Mammary epithelial cell (primary cell): ENCODE measurements at places on chromosomes 1 and 21.

DNA sequence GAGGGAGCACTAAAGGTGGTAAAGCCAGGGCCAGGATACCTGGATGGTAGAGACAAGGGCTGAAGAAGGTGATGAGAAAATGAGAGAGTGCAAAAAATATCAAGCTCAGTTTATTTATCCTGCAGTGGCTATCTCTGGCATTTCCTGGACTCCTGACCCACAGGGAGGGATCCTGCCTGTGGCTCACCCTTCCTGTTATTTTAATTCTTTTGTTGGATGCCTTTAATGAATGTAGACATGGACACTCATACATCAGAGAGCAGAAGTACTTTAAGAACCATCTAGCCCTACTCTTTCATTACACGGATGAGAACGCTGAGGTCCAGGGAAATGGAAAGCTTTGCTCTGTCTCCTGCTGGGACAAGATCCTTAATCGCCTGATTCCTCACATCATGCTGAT is 20.6 kb downstream of the JUN start:
- DNase-seq: peak; percentile 52

- no peak for DNase-seq
Observed at GRCh38 chr1:33758698-33759097, 105.2 kb upstream of the HMGB4 start.

- peak; percentile 82 for DNase-seq
Observed at GRCh38 chr1:39391691-39392679, 99.5 kb upstream of the BMP8A start.

- DNase-seq: no peak
Observed at GRCh38 chr1:115671176-115671934, 29.6 kb downstream of the VANGL1 start.

DNA sequence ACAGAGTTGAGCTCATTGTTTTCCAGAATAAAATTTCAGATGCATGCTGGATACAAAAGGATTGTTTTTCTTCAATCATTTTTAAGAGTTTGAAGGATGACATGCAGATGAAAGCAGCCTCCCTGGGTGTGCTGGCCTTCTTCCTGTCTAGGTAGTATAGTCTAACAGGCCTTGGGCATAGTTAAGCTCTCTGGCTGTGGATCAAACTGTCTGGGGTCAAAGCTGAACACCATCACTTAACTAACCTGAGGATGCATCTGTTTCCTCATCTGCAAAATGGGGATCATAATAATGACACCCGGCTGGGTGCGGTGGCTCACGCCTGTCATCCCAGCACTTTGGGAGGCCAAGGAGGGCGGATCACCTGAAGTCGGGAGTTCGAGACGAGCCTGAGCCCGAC is 6.0 kb upstream of the TIE1 start:
- no peak for DNase-seq

DNA sequence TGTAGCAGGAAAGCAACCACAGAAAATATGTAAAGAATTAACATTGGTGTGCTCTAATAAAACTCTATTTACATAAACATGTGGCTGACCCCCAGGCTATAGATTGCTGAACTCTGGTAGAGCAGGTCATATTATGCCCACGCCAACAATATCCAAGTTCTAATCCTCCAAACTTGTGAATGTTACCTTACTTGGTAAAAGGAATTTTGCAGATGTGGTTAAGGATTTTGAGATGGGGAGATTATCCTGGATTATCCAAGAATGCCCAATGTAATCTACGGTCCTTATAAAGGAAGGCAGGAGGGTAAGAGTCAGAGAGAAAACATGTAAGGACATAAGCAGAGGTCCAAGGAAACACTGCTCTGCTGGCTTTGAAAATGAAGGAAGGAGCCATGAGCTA is 201.0 kb downstream of the USH2A start:
- no peak for DNase-seq

- peak; percentile 41 for DNase-seq
Observed at GRCh38 chr1:10387677-10388386, 11.0 kb upstream of the PGD start.

DNA sequence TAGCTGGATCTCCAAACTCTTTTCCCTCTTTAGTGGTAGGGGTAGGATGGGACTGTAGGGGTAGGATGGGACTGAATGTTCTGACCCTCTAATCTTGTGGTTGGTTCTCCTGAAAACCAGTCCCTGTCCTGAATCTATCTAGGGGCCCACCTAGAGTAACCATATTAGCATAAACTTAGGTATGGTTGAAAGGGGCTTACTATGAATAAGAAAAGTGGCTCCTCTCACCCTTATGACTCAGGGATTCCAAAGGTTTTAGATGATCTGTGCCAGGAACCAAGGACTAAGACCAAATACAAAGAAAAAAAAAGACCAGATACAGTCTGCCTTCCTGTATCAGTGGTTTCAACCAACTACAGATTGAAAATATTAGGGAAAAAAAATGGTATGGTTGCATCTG is 28.9 kb downstream of the RNF2 start:
- peak; percentile 10 for DNase-seq
